ENCODE measurements at places on chromosomes 16 and 17.
A peak's percentile ranks its signal among the peaks of the same experiment; 100 is the strongest.

DNA sequence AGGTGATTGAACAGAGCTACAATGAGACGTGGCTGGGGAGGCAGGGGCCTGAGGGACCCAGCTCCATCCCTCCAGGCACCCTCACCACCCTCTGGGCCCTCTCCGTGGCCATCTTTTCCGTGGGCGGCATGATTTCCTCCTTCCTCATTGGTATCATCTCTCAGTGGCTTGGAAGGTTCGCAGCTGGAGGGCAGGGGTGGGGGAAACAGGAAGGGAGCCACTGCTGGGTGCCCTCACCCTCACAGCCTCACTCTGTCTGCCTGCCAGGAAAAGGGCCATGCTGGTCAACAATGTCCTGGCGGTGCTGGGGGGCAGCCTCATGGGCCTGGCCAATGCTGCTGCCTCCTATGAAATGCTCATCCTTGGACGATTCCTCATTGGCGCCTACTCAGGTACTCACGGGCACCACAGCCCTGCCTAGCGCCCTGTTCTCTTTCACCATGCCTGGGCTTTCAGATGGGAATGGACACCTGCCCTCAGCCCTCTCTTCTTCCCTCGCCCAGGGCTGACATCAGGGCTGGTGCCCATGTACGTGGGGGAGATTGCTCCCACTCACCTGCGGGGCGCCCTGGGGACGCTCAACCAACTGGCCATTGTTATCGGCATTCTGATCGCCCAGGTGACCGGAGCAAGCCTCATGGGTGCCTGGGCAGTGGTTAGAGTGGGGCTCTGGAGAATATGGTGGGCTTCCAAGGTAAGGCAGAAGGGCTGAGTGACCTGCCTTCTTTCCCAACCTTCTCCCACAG, 2.1 kb downstream of the SLC2A4 start:
- DNase-seq = no peak

DNA sequence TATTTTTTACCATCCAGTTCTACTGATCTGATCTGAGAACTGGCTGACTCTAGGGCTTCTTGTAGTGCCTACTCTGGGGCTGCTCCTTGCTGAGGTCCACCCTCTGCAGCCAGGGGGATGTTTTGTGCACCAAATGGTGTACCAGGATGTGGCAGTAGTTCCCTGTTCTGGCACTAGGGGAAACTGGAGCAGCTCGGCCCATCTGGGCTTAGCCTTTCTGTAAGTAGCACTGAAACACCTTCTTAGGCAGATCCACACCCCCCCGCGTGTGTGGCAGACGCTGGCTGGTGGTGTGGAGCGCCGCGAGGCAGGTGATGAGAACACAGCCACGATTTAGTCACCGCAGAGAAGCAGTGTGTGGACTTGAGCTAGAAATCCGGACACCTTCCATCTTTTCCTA, 17.0 kb downstream of the DUSP14 start:
- no peak for DNase-seq

- no peak for DNase-seq
These were observed 37.0 kb upstream of the ARHGAP17 start for GRCh38 chr16:25052151-25052511.

DNA sequence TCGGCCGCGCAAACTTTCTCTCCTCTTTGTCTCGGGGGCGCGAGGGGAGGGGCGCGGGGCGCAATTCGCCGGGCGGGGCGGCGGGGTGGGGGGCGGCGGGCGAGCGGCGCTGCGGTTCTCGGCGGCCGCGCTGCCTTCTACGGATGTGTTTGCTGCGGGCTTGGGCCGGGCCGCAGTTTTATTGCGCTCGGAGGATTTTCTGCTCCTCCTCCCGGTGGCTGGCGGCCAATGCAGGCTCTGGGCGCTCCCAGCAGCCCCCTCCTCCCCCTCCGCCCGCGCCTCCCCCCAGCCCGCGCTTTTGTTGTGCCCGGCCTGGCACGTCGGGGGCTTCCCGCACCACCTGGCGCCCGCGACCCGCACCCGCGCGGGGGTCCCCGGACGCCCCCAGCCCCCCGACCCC, at the start of gene TIMP2:
Gene TIMP2, minus strand, starts transcription at position 154 of the 400 bp plus-strand sequence. CDS start 299 bp downstream, outside the sequence.
- DNase-seq = peak; percentile 53

GRCh38 chr17:6755281-6755680, 565 bp upstream of the XAF1 start:
- DNase-seq = no peak

GRCh38 chr17:181245-182049, at the start of gene DOC2B:
Gene DOC2B, minus strand, starts transcription at chr17:181650. Its CDS starts 171 bp downstream, at chr17:181479.
- DNase-seq = peak; percentile 26

- no peak for DNase-seq
These were observed 59.2 kb upstream of the TOB1 start for GRCh38 chr17:50925296-50925891.

Measured in stimulated activated CD4-positive, alpha-beta T cell treated with anti-CD3 and anti-CD28 coated beads, Interleukin-12 subunit alpha, Interleukin-12 subunit beta, amount 100 ng/mL, for 48 hours (primary cell).